A549 treated with Mapracorat at 1 μM for 4 hours (cell line): ENCODE measurements at places on chromosomes 16 and 17. TPM values are rescaled to one million over a fixed set of nuclear protein-coding genes. Genes with fewer than 3 reads are reported as not detected.

The CCL8 gene
- not detected in 5 replicates for total RNA-seq

The HSD11B2 gene
- total RNA-seq, result 1.6 to 2.4 TPM (median 2.1 TPM) in 5 replicates

The NPIPB2 gene
- 1.0 to 4.7 TPM (median 3.0 TPM) in 5 replicates for total RNA-seq

The SOX15 gene
- 0.16 to 0.52 TPM (median 0.34 TPM) in 5 replicates for total RNA-seq

The ELOB gene
- total RNA-seq, result 484 to 531 TPM (median 518 TPM) in 5 replicates

The KIF1C gene
- total RNA-seq, result 107 to 129 TPM (median 121 TPM) in 5 replicates

The TM4SF5 gene
- 0.50 to 1.3 TPM (median 0.73 TPM) in 5 replicates for total RNA-seq

The SMIM5 gene
- 0.61 to 1.3 TPM (median 0.83 TPM) in 5 replicates for total RNA-seq

The ALOX12 gene
- not detected in 5 replicates for total RNA-seq

The KRTAP3-2 gene
- total RNA-seq, result 0.22 to 0.42 TPM (median 0.37 TPM) in 3 of 5 replicates, not detected in the others

The CBFA2T3 gene
- 0.40 to 0.86 TPM (median 0.63 TPM) in 5 replicates for total RNA-seq

The HAS3 gene
- total RNA-seq, result 38.4 to 52.3 TPM (median 45.9 TPM) in 5 replicates

The MT1A gene
- 20.9 to 34.1 TPM (median 28.8 TPM) in 5 replicates for total RNA-seq

The RNF43 gene
- 0.19 to 0.47 TPM (median 0.28 TPM) in 5 replicates for total RNA-seq

The ZNF785 gene
- not detected in 5 replicates for total RNA-seq

The AXIN2 gene
- 0.50 to 1.0 TPM (median 0.89 TPM) in 5 replicates for total RNA-seq

The GP1BA gene
- not detected in 5 replicates for total RNA-seq

The KRT27 gene
- 0.19 TPM in 1 of 5 replicates, not detected in the others for total RNA-seq

The RGS9 gene
- total RNA-seq, result 6.1 to 9.0 TPM (median 6.9 TPM) in 5 replicates

The G6PC1 gene
- total RNA-seq, result not detected in 5 replicates

The MPV17L gene
- total RNA-seq, result 4.3 to 6.9 TPM (median 5.2 TPM) in 5 replicates

The MSL1 gene
- total RNA-seq, result 58.5 to 65.4 TPM (median 64.8 TPM) in 5 replicates

The CDH3 gene
- 0.16 to 0.41 TPM (median 0.24 TPM) in 5 replicates for total RNA-seq

The CTRB2 gene
- not detected in 5 replicates for total RNA-seq

The MLST8 gene
- total RNA-seq, result 39.5 to 58.7 TPM (median 48.6 TPM) in 5 replicates

The OTOP2 gene
- total RNA-seq, result 0.08 to 0.10 TPM in 2 of 5 replicates, not detected in the others
